Dorsolateral prefrontal cortex (tissue), 122 donors: ENCODE measurements at places on chromosomes 13 and 19.

- DNase-seq: no peak
These were observed 31.5 kb downstream of the ERCC5 start for GRCh38 chr13:102877303-102877702.

DNA sequence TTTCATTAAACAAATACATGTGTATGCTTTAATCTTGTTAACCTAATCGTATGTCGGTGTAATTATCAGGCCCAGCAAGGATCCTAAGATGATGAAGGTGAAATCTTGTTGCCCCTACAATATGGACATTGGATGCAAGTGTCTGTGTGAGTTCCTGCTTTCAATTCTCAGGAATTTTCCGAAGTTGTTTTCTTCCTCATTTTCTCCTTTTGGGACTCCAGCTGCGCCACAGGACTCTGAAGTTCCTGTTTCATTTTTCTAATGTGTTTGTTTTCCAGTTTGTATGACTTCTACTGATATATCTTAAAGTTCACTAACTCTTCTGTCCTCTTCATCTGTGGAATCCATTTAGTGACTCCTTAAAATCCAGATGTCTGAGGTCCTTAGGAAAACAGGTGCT, 11.9 kb upstream of the OR7D2 start:
- DNase-seq: no peak

GRCh38 chr19:35712567-35713505, 5.0 kb upstream of the KMT2B start:
- no peak for DNase-seq

- no peak for DNase-seq
These were observed 111.5 kb downstream of the TEX26 start for GRCh38 chr13:31043957-31044356.

- DNase-seq: no peak
These were observed 4.4 kb downstream of the CYP4F2 start for GRCh38 chr19:15893477-15893876.

- DNase-seq: no peak
These were observed 42.2 kb downstream of the UBL3 start for GRCh38 chr13:29808264-29808663.

- DNase-seq: no peak
These were observed 589 bp downstream of the RBM26 start for GRCh38 chr13:79405501-79405830.

GRCh38 chr13:89684896-89685295, 1662.6 kb upstream of the MIR17HG start:
- DNase-seq: no peak

DNA sequence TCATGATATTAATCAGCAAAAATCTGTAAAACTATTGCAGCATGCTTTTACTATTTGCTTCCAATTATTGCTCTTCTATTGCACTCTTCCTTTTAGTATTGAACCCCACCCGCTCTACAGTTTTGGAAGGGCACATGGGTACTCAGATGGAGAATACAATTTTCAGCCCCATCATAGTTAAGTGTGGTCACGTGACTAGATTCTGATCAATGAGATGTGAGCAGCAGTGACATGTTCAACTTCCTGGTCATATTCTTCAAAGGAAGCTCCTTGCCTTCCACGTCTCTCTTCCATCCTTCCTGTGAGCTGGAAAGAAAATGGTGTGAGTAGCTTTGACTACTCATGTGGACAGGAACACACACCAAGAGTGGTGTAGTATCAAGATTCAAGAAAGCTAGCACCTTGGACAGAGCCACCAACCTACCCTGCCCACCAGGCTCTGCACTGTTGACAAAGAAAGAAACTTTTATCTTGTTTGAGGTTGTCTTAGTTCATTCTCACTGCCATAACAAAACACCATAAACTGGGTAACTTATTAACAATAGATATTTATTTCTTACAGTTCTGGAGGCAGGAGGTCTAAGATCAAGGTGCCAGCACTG, 3.8 kb upstream of the FGF14 start:
- no peak for DNase-seq

DNA sequence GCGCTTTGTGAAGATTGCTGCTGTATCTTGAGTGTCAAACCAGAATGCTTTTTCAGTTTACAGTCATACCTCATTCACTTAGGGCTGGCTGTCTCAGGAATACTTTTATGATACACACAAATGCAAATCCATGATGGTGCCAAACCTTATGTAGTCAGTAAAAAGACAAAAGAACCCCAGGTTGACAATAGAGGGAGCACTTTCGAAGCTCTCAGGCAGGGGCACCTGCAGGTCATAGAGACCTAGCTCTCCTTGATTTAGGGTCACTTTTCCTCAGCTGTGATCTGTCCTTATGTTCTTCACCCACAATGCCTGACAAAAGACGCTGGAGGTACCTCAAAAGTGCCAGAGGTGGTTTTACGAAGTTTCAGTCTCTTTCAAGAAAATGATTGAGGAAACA, 172.2 kb downstream of the DNAJC15 start:
- DNase-seq: no peak

- DNase-seq: no peak
These were observed 78.3 kb downstream of the ELF1 start for GRCh38 chr13:40940841-40941240.

- DNase-seq: no peak
These were observed 9.1 kb downstream of the COMP start for GRCh38 chr19:18781885-18782527.

DNA sequence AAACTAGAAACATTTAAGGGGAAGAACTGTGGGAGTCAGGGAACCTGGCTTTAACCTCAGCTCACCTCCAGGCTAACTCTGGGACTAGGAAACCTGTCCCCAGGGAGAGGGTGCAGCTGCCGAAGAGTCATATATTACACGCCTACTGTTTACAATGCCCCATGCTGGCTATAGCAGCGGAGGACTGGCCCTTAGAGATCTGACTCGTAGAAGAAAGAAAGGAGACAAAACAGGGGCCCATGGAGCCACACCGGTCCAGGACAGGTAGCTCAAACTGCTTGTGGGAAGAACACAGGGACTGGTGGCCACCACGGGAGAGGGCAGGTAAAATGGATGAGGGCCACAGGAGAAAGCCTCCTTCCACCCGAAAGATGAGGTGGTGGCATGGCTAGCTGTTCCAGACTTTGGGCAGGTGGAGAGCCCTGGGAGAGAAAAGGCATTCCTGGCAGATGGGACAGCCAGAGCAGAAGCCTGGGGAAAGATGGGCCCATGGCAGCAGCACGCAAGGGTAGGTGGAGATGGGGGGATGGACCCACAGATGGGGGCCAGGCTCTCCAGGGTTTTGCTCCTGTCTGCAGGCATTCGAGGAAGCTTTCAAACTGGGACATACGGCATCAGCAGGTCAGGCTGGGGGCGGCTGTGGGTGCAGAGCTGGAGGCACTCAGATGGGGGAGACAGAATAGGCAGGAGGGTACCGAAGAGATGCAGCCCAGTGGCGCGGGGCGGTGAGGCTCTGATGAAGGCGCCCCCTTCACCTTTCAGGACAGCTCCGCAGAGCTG, 69.5 kb downstream of the LATS2 start:
- DNase-seq: no peak

GRCh38 chr19:35741203-35741515, 1.1 kb downstream of the IGFLR1 start:
- no peak for DNase-seq

DNA sequence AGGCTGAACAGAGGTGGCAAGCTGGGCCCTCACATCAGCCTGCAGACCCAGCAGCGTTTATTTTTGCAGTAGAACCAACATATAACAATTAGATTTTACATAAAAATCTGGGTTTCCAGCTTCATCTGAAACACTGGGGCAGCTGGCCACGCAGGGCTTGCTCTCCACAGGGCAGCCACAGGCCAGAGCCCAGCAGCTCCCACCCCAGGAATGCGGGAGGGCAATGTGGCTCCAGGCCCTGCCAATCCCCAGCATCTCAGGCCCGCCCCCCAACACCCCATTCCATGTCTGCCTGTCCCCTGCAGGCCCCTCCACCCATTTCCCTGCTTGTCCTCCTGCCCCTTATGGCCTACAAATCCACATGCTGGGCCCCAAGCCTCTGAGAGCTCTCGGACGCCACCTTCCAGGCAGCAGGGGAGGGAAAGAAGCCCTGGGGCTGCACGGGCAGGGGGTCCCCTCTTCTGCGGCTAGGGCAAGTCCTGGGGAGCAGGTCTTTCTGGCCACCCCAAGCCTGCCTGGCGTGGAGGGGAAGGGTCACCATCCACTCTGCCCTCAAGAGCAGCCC, 15.0 kb upstream of the VSTM2B start:
- DNase-seq: peak; percentile 35

GRCh38 chr13:46668302-46668720, 115.3 kb downstream of the LRCH1 start:
- peak; percentile 36 for DNase-seq

GRCh38 chr19:485583-486236, 10.6 kb upstream of the MADCAM1 start:
- peak; percentile 97 for DNase-seq

DNA sequence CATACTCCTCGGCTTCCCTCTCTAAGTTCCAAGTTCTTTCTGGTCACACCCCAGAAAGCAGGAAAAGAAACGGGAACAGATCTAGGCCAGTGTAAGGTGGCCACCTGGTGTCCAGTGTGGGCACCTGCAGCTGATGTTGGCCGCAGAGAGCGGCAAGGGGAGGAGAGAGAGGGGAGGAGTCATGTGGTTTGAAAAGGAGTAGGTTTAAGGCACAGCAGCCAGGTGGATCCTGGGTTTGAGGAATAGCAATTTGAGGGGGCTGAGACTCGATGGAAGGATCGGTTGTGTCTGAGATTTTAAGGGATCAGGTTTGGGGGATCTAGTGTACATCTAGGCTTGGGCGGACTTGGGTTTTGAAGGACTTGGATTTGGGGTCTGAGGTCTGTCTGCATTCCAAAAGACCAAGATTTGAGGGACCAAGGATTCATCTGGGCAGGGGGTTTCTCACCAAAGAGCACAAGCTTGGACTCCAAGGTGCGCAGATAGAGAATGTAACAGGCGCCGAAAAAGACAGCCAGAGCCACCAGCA, 1.2 kb downstream of the RABAC1 start:
- peak; percentile 67 for DNase-seq

GRCh38 chr13:96967248-96967745, 27.0 kb downstream of the OXGR1 start:
- DNase-seq: no peak

DNA sequence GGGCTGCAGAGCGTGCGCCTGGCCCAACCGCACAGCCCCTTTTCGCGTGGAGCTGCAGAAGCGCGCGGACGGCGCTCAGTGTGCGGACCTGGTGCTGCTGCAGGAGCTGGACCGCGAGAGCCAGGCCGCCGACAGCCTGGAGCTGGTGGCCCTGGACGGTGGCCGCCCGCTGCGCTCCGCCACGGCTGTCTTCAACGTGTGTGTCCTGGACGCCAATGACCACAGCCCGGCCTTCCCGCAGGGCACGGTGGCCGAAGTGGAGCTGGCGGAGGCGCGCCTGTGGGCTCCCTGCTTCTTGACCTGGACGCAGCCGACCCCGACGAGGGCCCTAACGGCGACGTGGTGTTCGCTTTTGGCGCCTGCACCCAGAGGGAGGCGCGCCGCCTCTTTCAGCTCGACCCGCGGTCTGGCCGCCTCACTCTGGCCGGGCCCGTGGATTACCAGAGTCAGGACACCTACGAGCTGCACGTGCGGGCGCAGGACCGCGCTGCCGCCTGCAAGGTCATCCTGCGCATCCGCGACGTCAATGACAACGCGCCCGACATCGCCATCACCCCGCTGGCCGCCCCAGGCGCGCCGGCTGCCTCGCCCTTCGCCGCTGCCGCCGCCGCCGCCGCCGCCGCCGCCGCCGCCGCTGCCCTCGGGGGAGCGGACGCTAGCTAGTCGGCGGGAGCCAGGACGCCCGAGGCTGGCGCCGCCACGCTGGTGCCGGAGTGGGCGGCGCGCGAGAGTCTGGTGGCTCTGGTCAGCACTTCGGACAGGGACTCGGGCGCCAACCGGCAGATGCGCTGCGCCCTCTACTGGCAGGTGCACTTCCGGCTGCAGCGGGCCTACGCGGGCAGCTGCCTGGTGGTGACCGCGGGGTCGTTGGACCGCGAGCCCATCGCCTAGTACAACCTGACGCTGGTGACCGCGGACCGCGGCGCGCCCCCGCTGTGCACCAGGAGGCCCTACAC, 172.2 kb downstream of the OLFM4 start:
- no peak for DNase-seq

- no peak for DNase-seq
These were observed 2.7 kb downstream of the CYP4F12 start for GRCh38 chr19:15675560-15675959.

- DNase-seq: no peak
These were observed 182.8 kb downstream of the MAB21L1 start for GRCh38 chr13:35293579-35294226.

GRCh38 chr13:19181021-19181620, 503 bp downstream of the TUBA3C start:
- no peak for DNase-seq

GRCh38 chr19:46745030-46745429, 827 bp upstream of the FKRP start:
- DNase-seq: no peak

DNA sequence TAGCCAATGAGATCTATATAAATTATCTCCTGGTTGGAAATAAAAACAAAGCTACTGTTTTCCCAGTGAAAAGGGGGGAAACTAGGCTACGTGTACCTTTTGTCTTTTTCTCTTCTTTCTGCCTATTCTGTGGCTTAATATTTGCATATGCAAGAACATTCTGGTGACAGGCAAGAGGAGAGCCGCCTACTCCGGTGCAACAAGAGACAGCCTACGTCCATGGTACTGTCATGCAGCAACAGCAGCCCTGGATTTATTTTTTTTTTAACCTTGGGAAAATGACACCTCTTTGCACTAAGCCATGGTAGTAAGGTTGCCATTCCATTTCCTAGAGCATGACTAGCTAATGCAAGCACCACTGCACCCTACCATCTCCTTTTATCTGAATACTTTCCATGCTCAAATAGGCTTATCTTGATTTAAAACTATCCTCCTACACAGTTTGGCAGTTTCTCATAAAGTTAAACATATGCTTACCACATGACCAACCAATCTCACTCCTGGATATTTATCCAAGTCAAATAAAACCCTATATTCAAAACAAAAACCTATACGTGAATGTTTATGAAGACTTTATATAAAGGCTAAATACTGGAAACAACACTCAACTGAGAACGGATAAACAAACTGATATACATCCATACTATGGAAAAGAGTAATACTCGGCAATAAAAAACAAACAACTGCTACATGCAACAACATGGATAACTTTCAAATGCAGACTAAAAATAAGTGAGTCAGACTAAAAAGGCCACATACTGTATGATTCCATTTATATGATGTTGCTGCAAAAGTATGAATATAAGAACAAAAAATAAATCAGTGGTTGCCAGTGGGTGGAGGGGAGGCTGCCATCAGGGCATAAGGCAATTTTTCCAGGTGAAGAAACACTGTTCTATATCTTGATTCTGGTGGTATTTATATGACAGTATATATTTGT, 17.3 kb downstream of the NUFIP1 start:
- DNase-seq: no peak

GRCh38 chr13:93851236-93851635, 624.6 kb downstream of the GPC6 start:
- no peak for DNase-seq

GRCh38 chr19:18253716-18254115, 20.5 kb downstream of the IQCN start:
- DNase-seq: no peak

DNA sequence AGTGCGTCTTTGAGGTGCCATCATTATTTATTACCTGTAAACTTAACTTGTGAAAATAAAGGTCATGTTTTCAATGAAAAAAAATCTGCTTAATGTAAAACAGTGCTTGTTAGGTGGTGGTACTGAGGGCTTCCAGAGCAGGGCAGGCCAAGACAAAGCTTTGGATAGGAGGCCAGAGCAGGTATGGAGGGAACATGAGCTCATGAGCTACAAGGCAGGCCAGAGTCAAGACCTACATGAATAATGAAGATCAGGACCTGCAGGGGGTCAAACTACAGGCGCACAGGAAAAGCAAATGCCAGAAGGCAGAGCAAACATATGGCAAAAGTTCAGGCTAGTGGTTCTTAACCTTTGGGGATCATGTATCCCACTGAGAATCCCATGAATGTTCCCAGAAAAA, 343.5 kb downstream of the GPC5 start:
- no peak for DNase-seq
